Ascending aorta (tissue), 2 donors: ENCODE measurements at places on chromosomes 12 and 14.

GRCh38 chr12:1650260-1650977 lies 21.4 kb downstream of the WNT5B start:
- DNase-seq: no peak

DNA sequence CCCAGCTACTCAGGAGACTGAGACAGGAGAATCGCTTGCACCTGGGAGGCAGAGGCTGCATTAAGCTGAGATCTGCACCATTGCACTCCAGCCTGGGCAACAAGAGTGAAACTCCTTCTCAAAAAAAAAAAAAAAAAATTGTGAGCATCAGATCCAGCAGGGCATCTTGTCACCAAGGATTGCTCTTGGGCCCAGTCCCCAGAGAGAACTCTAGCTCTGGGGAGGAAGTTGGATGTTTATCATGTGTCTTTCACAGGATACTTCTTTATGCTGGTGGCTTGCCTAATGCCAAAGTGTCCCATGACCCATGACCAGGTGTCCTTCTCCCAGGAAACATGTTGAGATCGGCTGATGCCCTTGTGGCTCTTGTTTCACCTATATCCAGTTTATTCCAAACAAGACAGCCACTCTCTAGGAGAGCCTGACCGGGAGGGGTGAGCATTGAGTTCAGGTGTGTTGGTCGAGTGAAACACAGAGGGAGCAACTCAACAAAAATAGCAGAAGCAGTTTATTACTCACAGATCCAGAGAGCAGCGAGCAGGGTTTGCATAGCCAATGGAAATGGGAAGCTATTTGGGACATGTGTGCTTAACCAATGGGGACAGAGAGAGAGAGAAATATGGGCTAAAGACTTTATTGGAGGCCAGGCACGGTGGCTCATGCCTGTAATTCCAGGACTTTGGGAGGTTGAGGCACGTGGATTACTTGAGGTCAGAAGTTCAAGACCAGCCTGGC lies 6.6 kb upstream of the TCHP start:
- DNase-seq: no peak

DNA sequence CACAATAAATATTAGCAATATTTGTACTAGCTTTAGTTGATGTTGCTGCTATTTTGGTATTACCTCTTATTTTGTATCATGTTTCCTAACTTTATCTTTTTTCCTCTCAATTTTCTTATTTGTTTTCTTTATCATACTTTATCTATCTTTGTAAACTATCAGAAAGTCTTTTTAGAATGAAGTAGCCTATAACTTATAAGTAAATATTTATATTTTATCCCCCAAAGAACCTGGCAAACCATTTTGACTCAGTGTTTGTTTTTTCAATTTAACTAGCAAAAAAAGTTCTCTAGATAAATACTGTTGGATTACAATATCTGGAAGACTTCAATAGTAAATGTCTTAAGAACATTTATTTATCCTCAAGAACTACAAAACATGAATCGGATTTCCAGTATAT lies 135.7 kb upstream of the PDZRN4 start:
- DNase-seq: no peak

DNA sequence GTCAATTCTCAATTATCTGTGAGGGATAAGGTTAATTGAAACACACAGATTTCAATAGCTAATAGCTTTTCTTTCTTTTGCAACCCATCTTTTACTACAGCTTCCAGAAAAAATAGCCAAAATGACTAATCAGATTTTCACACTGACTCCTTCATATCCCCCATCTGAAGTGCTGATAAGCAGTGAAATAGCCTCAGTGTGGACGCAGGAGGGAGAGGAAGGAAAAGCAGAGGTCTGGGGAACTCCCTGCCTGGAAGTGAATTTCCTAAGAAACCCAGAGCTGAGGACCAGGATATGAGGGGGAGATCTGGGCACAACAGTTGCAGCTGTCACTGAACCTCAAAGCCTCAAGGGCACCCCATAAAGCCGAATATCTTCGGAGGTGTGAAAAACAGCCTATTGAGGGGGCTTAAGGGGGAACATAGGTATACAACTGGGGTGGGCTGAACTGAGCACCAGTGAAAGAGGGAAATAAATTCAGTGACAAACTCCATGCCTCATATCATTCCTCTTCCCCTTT lies 60.9 kb downstream of the EMP1 start:
- DNase-seq: no peak

- DNase-seq: no peak
Observed at GRCh38 chr12:27285403-27285802, 41.3 kb downstream of the STK38L start.

DNA sequence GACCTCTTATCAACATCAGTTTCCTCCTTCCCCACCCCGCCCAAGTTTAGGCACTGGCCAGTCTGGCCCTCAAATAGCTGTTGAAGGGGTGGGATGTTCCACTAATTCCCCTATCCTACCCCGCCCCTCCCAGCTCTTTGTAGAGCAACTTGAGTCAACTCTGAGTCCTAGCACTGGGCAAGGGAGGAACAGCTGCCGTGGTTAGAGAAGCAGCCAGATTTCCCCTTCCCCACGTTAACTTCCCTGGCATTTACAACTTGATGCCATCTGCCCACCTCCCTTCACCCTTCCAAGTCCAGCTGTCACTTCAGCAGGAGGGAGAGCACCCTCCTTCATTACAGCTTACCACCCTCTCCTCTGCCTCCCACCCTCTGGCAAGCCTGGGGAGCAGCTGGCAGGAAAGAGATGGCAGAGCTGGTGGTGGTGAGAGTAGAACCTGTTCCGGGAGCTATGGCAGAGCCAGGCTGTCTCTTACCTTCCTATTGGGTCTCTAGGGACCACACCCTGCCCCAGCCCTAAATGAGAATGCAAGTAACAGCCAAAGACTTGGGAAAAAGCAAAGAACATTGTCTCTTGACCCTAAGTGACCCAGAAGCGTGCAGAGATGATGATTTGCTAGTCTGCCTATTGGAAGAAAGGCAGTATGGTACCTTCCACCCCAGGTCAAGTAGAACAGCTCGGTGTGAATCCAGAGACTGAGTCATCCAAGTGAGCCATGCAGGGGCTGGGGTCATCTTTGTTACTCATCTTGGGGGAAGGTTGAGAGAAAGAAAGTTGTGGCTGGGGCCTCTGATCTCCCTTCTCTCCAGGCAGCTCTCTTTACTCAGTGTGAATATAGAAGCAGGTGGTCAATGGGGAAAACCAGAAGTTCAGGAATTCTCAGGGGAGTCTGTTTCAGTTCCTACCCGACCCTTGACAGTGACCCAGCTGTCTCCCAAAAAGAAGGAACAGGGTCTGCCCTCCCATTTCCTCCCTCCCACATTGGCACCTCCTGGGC lies 1.5 kb downstream of the BLOC1S1 start:
- DNase-seq: no peak

GRCh38 chr12:99567072-99567471 lies 80.5 kb upstream of the GARIN6 start:
- DNase-seq: no peak

GRCh38 chr12:48002773-48003218 lies 1.5 kb downstream of the COL2A1 start:
- no peak for DNase-seq

GRCh38 chr14:37580146-37580545 lies 14.9 kb downstream of the FOXA1 start:
- no peak for DNase-seq
